Activated naive CD4-positive, alpha-beta T cell (primary cell): ENCODE measurements at places on chromosomes 3 and 15.

- no peak for DNase-seq
Measured at GRCh38 chr15:60535743-60536142, 56.8 kb upstream of the ICE2 start.

GRCh38 chr3:183638101-183638852 lies 2.9 kb downstream of the KLHL24 start:
- no peak for DNase-seq

DNA sequence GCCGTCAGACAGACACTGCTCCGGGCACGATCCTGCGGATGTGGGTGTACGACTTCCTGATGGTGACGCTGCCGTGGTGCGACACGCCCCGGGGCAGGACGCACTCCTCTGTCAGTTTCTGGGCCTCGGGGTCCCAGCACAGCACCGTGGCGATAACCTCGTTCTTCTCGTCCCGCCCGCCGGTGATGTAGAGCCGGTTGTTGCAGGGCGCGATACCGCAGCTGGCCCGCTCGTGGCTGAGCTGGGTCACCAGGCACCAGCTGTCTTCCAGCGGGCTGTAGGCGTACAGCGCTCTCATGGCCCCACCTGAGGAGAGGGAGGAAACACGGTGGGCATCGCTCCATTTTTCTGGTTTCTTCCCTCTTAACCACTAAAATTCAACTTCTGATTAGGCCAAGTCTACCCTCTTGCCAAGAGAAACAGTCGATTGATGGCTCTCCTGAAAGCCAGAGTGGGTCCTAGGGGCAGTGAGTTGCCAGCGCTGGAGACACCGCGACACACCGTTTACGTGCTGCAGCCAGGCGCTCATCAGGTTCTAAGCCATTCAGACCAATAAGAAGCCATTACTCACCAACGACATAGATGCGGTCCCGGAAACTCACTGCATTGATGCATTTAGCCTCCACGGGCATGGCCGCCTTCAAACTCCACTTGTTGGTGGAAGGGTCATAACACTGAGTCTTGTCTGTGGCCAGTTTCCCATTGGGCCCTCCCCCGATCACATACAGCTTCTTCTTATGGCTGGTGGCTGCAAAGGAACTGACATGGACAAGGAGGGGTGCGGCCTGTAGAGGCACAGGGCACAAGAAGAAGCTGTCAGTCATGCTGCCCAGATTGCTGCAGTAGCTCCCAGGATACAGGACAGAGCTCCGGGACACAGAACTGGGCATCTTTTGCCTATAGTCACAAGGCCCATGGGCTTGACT lies 63.3 kb downstream of the KLHL6 start:
- no peak for DNase-seq

GRCh38 chr3:36814066-36814717 lies 49.8 kb upstream of the DCLK3 start:
- no peak for DNase-seq

DNA sequence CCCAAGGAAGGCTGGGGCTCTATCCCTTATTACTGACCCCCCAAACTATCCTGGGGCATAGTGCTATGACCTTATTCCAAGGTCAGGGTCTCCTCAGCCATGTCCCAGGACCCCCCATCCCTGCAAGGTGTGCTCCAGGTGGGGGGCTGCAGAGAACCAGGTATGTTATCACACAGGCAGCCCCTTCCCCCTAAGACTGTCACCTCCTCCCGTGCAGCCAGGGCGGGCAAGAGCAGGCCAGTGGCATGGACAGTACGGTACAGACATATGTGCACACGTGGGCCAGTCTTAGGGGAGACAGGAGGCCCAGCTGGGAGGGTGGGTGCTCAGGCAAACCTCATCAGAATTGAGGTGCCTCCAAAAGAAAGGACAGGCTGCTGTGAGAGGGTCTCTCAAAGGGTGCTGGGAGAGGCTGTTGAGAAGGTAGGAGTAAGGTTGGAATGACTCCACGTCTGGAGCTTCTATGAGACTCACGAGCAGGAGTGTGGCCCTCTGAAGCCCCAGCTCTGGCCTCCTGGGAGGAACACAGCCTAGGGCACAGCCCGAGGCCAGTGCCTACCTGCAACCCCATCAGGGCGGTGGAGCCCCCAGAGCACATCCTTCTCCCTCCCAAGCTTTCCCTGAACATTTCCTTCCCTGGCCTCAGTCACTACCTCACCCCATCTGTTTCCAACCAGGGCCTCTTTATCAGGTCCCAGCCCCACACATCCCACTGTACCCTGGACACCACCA lies 1.7 kb upstream of the COL7A1 start:
- DNase-seq: no peak
